Fibroblast of skin of scalp (primary cell): ENCODE measurements at places on chromosomes 6 and 20.

DNA sequence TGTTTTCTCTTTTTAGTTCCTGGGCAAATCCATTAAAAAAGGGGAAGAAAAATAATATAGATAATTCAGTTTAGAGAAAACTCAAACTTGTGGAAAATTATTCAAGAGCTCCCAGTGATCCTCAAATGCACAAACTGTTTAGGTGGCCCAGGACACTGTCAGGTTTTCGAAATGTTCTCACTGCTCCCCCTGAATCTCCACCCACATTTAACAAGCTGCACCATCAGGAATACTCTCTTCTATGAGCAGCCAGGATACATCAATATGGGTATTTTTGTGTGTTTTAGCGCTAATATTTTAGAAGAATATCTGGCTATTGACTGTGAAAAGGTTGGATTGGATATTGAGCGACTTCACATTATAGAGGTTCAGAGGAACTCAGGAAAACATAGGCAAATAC lies 43.9 kb downstream of the OR2B2 start:
- DNase-seq: no peak

DNA sequence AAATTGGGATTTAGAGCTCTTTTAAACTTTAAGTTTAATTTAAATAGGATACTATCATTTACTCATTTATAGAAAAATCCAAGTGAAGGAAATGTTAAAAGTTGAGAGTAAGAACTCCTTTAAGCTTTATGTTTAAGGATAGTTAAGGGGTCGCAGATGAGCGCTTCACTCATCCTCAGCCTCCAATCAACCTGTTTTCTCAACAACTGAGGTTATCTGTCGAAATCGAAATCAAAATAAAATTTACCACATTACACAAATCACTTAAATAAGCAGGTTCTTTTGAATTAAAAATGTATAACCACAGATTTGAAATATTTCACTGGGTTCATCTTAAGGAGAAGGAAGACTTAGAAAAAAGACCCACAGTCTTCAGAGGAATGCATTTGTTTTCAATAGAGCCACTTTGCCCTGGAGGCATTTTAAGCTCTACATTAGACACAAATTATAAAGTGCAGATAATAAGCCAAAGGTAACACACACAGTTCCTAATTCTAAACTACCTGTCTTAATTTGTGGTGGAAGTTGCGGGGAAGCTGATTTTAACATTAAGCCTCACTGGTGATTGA lies 5.5 kb downstream of the PAX1 start:
- no peak for DNase-seq

GRCh38 chr20:41300383-41300782 lies 17.1 kb downstream of the ZHX3 start:
- DNase-seq: no peak

- no peak for DNase-seq
Measured at GRCh38 chr20:52011093-52011492, 180.5 kb downstream of the ZFP64 start.

DNA sequence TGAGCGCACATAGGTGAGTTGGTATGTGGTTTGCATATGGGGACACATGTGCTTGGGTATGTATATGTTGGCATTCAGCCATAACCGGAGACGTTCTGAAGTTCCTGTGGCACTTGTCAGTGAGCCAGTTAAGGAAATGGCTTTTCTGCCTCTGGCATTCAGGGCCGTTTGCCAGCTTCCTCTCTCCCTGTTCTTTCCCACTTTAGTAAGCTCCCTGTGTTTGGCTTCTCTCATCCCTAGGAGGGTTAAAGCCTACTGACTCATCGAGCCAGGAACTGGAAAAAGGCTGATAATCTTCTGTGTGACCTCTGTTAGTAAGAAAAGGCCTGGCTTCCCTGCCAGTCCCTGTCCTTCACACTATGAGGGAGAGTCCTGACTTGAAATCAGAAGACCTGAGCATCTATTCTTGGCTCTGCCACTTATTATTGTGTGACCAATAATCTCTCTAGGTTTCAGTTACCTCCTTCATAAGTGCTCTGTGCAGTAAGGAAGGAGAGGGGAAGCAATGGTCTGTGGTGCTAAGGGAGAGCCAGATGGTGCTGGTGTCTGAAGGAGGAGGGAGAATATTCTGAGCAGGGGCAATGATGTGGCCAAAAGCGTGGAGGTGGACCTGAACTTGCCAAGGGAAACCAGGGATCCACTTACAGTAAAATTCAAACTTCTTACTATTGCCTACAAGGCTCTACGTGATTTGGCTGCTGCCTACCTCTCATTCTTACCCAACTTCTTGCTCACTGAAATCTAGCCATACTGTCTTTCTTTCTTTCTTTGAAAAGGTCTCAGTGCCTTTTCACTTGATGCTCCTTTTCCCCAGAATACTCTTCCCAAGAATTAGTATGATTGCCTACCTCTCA lies 31.4 kb downstream of the ACSS2 start:
- peak; percentile 93 for DNase-seq

- no peak for DNase-seq
Measured at GRCh38 chr20:2691127-2691526, 1.5 kb upstream of the EBF4 start.

- DNase-seq: no peak
Measured at GRCh38 chr6:156970595-156971112, 193.5 kb downstream of the ARID1B start.

- DNase-seq: no peak
Measured at GRCh38 chr20:19893356-19893755, 123.8 kb upstream of the NAA20 start.

- DNase-seq: no peak
Measured at GRCh38 chr20:23118144-23118543, 32.0 kb upstream of the CD93 start.
